ENCODE measurements at places on chromosomes 1 and 21.

DNA sequence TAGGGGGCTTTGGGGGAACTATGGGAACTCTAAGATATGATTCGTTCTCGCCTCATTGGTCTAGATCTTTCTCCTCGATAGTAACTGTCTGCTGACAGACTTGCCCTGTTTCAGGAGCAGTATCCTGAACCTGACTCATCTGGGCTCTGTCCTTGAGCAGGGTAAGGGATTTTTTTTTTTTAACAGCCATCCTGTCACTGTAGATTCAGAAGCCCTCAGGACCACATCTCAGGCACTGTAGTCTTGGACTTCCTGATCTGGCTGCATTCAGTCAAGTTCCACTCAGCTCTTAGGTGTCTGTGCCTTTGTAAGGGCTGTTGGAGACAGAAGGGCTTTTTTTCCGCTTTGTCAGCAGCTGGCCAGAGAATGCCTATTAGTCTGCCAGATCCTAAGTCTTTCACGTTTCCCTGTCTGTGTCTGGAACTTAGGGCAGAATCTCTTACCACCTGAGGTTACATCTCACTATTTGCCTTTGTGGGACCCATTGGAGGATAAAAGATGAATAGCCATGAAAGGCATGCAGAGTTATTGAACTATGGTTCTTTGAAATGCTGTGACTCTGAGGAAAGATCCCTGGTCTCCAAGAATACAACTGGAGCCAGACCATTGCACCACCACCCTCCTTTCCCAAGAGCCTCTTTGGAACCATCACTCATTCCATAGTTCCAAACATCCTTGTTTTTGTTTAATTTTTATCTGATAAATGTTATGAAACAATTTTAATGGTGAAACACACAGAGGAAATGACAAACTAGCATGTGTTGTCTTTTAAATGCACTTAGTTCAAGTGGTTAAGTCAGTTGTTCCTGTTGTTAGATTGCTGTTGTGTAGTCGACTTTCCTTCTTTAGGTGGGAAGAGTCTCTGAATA lies 49.7 kb upstream of the MACF1 start:
- DNase-seq: no peak

GRCh38 chr1:59146056-59146455 lies 150.8 kb upstream of the FGGY start:
- DNase-seq: no peak

DNA sequence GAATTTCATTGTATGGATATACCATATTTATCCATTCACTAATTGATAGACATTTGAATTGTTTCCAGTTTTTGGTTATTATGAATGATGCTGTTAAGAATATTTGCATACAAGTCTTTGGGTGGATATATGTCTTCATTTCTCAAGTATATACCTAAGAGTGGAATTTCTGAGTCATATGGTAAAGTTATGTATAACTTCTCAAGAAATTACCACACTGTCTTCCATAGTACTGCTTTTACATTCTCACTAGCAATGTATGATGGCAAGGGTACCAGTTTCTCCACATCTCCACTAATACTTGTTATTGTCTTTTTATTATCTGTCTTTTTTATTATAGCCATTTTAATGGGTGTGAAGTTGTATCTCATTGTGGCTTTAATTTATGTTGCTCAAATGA lies 74.6 kb upstream of the TENT5C start:
- no peak for DNase-seq

DNA sequence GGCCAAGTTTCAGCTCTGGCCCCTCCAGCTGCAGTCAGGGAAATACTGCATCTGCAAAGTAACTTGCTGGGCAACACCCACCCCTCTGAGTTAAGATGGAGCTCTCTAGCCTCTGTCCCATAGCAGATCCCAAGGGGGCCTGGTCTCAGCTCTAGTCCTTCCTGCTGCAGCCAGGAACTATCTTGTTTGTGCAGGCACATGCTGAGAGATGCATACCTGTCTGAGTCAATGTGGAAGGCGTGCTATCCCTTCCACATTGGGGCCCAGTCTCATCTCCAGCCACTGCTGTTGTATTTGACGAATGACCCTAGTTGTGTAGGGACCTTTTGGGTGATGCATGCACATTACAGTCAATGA lies 76.4 kb downstream of the CTH start:
- no peak for DNase-seq

DNA sequence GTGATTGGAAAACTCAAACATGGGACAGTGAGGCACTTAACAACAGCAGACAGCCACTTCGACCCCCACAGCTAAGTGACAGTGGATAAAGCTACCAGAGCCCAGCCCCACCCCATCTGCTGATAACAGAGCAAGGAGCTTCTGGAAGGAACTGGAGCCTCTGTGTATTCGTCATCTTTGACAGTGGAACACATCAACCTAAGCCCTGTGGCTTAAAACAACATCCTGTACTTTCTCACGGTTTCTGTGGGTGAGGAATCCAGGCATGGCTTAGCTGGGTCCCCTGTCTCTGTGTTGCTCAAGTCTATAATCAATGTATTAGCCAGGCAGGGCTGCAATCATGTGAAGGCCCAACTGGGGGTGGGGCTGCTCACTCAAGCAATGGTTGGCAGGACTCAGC lies 18.4 kb upstream of the SIPA1L2 start:
- DNase-seq: no peak

- no peak for DNase-seq
Measured at GRCh38 chr1:115130786-115131185, 41.5 kb upstream of the TSPAN2 start.

Data from stimulated activated CD4-positive, alpha-beta T cell treated with anti-CD3 and anti-CD28 coated beads, Interleukin-4, amount 100 ng/mL, for 24 hours (primary cell).